ENCODE measurements at places on chromosomes 16 and 17. TPM values are rescaled to one million over a fixed set of nuclear protein-coding genes. Genes with fewer than 3 reads are reported as not detected.

DNA sequence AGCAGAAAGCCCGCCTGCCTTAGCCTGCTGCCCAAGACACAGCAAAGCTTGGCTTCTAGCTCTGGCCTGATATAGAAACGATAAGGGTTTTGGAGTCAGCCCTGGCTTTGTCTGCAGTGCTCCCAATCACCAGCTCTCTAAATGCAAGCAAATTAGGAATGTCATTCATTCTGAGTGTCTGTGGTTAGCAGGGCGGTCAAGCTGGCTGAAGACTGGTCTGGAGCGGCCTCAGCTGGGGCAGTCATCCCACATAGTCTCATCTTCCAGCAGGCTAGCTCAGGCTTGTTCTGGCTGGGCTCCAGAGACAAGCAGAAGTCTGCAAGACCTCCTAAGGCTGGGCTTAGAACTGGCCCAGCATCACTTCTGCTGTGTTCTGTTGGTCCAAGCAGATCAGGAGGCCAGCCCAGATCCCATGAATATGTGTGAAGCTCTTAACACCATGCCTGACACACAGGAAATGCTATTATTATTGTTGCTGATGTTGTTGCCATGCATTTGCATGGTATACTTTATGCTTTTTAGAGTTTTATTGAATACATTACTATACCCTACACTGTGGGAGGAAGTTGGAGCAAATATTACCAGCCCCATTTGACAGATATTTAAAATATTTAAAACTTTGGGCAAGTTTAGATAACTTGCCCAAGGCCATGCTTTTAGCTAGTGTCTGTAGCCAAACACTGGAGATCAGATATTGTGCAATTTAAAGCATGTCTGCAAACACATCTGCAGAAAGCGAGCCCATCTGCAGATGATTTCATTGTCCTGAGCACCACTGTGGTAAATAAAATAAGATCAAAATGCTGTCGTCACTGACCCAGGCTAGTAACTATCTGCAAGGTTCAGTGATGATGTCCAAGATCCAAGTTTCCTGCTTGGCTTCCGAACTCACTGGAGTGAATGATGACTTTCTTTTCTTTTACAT lies 24.8 kb downstream of the TMC7 start:
- no peak for DNase-seq

DNA sequence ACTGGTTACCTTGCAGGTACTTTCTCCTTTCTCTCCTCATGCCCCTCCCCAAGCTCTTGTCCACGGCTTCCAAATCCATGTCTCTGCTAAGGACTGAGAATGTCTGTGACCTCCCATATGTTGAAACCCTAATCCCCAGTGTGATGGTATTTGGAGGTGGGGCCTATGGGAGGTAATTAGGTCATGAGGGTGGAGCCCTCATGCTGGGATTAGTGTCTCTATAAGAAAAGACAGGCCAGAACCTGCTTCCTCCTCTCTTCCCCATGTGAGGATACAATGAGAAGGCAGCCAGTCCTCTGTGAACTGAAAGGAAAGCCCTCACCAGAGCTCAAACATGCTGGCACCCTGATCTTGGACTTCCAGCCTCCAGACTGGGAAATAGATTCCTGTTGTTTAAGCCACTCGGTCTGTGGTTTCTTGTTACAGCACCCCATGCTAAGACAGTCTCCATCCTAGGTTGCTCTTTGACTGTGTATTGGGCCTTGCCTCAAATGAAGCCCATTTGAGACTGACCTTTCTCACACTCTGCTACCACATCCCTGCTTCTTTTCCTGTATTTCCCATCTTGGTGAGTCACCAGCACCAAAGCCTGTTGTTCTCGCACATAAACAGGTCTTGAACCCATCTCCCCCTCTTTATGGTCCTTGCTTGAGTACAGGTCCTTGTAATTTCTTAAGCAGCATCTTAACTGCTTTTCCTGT lies 135.0 kb downstream of the CDK5R1 start:
- DNase-seq = no peak

DNA sequence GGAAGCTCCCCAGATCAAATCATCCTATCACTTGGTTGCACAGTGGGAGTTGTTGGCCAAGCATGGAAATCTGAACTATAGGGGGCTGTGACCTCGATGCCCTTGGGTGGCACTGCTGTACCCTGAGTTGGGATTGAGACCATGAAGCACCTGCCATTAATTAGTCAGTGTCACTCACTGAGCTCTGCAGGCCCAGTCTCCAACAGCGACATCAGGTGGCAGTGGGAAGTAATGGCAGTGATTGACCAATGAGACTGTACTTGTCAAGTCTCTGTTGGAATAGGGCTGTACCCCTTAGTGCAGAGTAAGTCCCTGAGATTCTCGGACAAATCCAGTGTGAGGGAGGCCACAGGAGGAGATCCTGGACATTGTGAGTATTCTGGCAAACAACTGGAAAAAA lies 118.0 kb upstream of the RPL38 start:
- no peak for DNase-seq

DNA sequence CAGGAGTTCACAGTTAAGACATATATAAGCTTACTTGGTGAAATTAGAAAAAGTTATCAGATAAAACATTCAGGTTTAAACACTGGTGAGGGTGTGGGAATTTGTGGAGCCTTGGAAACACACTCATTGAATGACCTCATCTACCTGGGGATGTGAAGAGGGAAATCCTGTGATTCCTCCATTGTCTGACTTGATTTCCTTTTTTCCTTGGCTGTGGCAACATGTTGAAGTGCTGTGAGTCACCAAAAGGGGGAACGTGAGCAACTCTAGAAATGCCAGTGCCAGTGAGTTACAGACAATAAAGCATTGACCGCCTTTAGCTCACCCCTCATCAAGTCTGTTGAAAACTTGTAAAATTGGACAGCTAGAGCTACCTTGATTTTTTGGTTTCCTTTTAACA lies 1.8 kb downstream of the HMOX2 start:
- no peak for DNase-seq

GRCh38 chr17:78769196-78769773 lies 12.8 kb downstream of the CYTH1 start:
- no peak for DNase-seq

DNA sequence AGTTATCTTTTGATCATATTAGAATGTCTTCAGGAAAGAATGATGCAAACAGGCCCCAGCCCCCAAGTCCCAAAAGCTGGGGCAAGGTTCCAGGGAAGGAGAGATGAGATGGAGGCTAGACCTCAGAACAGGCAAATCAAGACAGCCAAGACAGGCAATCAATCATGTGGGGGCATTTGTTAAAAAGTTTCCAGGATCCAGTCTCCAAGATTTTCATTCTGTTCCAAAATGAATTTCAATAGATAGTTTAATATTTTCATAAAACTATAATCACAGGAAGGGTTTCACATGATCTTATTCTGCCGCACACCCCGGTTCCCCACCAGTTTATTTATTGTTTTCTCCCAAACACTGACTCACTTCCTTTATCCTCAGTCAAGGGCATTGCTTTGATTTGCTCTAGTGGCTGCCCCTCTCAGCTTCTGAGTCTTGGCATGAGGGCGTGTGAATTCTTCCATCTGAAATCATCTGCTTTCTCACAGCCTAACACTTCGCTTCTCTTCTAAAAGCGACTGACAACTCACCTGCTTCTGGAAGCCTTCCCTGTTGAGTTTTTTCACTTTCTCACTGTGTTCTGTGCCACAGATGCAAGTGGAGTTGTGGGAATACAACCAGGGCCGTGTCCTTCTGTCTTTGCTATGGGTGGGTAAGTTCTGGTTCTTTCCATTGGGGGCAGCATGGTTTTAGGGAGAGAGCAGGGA lies 12.2 kb upstream of the TERF2 start:
- DNase-seq = no peak

DNA sequence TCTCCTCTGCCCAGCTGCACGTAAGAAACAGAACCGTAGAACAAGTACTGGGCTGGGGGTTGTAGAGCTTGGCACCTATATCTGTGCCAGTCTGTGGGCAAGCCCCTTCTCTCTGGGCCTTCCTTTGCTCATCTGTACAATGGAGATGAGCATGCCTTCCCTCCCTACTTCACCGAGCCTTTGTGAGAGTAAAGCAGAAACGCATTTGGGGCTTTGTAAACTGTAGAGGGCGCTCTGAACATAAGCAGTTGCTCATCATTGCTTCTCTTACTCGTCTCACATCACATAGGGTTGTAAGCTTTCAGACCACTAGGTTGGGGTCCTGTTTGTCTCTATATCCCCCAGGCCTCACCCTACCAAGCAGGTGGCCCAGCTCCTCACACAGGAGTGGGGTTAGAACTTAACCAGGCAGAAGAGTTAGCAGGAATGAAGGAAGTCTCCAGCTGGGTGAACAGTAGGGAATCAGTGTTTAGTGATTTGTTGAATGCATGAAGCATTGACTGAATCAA lies 15.1 kb downstream of the SAMD14 start:
- DNase-seq = peak; percentile 56

DNA sequence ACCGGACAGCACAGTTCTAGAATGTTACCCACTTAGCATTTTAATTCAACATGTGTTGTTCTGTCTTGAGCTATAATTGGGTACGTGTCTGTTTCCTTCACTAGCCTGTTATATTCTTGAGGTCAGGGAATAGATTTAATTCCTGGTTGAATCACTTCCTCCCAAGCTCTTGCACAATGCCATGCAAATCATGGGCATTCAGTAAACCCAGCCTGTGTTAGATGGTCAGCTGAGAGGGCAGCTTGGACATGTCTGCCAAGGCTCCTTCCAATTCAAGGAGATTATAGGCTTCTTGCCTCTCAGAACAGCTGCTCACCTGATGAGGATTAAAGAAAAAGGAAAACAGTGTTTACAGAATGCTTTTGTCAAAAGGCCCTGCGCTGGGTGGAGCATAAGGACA lies 12.6 kb downstream of the C1QTNF1 start:
- DNase-seq = no peak

- DNase-seq = no peak
Observed at GRCh38 chr16:17105239-17105797, 365.4 kb downstream of the XYLT1 start.

DNA sequence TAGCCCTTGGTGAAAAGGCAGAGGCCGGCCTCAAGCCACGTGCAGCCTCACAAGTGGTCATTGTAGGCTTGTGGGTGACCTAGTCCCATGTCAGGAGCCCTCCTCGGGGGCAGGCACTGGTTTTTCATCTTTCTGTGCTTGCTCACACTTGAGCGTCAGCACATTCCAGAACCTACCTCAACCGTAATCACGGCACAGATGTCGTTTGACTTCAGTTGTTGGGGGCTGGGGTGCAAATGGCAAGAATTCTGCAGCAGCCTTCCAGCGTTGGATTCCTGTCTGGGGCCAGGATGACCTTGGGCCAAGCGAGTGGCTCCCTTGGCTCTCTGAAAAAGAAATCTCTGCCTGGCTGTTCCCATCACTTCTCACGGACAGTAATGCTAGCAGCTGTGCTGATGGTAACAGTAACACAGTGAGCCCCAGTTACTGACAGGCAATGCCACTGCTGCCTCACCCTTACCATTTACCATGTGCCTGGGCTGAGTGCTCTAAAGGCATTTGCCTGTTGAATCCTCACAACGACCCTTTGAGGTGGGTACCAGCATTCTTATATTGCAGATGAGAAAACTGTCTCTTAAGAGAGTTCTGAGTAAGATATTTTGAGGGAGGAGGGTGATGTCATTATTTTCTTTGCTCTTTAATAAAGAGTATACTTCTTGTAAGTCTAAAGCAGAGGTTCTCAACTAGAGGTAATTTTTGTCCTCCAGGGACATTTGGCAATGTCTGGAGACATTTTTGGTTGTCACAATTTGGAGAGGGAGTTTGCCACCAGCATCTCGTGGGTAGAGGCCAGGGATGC lies 46.5 kb downstream of the KSR1 start:
- DNase-seq = no peak

GRCh38 chr17:72121164-72122009 lies 567 bp downstream of the SOX9 start:
- no peak for DNase-seq

GRCh38 chr16:24975428-24975889 lies 39.7 kb downstream of the ARHGAP17 start:
- no peak for DNase-seq

GRCh38 chr17:79941088-79942010 lies 94.3 kb downstream of the TBC1D16 start:
- DNase-seq = no peak

- DNase-seq = no peak
Observed at GRCh38 chr17:56978441-56979090, 635 bp downstream of the SCPEP1 start.

GRCh38 chr17:81908793-81909192 lies 2.4 kb downstream of the PCYT2 start:
- no peak for DNase-seq

DNA sequence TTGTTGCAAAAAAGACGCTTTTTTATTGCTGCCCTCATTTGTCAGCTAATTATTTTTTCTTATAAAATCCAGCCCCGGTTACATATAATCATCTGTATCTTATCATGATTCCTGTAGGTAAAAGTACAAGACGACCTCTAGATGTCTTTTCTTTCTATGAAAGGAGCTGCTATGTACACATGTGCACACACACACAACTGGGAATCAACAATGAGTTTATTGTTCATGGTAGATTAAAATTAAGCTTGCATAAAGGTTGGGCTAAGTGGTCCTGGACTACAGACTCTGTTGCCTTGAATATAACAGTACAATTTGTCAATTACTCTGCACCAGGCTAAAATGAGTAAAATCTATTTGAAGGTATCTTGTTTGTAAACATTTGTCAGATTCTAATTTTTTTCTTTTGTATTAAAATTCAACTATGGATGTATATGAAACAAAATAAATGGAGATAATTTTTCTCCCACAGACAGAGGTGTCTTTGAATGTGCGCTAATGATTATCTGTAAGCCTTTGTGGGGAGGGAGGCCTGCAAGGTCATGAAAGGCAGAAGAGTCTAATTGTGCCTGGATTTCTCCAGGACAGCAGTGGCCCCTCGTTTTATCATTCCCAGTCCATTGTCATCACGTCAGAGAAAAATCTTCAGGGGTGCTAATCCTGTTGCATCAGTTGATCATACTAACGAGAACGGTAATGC lies 13.4 kb downstream of the C17orf58 start:
- no peak for DNase-seq

GRCh38 chr17:45318561-45319230 lies 1.9 kb upstream of the MAP3K14 start:
- DNase-seq = no peak

The THAP11 gene
- total RNA-seq = 42.3 TPM

The PPY gene
- not detected for total RNA-seq

The MEIOC gene
- total RNA-seq = 0.15 TPM

The SLC38A8 gene
- total RNA-seq = not detected

The CRYBA1 gene
- total RNA-seq = not detected

The SDR42E2 gene
- total RNA-seq = not detected

The CA10 gene
- total RNA-seq = not detected

The NEUROD2 gene
- total RNA-seq = not detected

Measured in activated CD4-positive, alpha-beta memory T cell treated with anti-CD3 and anti-CD28 coated beads, Interleukin-2, amount 10 ng/mL, durations not matched to agents 7 days and 5 days (primary cell).